ENCODE measurements at places on chromosomes 1 and 21. TPM values are rescaled to one million over a fixed set of nuclear protein-coding genes. Genes with fewer than 3 reads are reported as not detected.

Gene FALEC
- not detected for total RNA-seq

Gene OR2M3
- not detected for total RNA-seq

Gene RNF207
- total RNA-seq = 47.1 TPM

Gene CADM3
- 0.88 TPM for total RNA-seq

Gene ATAD3C
- total RNA-seq = 5.8 TPM

Gene CAPN8
- 1.6 TPM for total RNA-seq

Gene EEIG2
- total RNA-seq = 23.4 TPM

Gene PSMB4
- total RNA-seq = 176 TPM

Gene DCDC2B
- total RNA-seq = not detected

Gene FNDC10
- total RNA-seq = 1.3 TPM

Gene ACAP3
- total RNA-seq = 33.9 TPM

Gene LMX1A
- 0.12 TPM for total RNA-seq

Gene KRTAP19-3
- total RNA-seq = not detected

Gene MYOCOS
- 0.53 TPM for total RNA-seq

Gene OPRD1
- 0.23 TPM for total RNA-seq

Gene RIPPLY3
- 0.99 TPM for total RNA-seq

Gene DNASE2B
- not detected for total RNA-seq

Gene MTF1
- 5.7 TPM for total RNA-seq

Gene LRRC8B
- total RNA-seq = 8.3 TPM

Gene S100A12
- 32.5 TPM for total RNA-seq

Gene PDC
- not detected for total RNA-seq

Gene RPS6KC1
- 32.4 TPM for total RNA-seq

Gene PGM1
- total RNA-seq = 67.6 TPM

Gene OR2T11
- total RNA-seq = 0.06 TPM

Gene COA6
- 24.0 TPM for total RNA-seq

Gene SLC5A9
- total RNA-seq = 7.7 TPM

Gene KCNH1
- 0.47 TPM for total RNA-seq

Gene TRPM2
- total RNA-seq = 3.2 TPM

Gene LCE1E
- total RNA-seq = not detected

Gene KCNK2
- 1.9 TPM for total RNA-seq

Gene SHISA4
- total RNA-seq = 28.4 TPM

Gene NUDT4B
- 9.4 TPM for total RNA-seq

Gene SPRR1B
- total RNA-seq = not detected

Gene SLC16A4
- 40.9 TPM for total RNA-seq

Gene BCAN
- total RNA-seq = 0.18 TPM

Gene RGS8
- total RNA-seq = not detected

Gene TMEM9
- total RNA-seq = 97.6 TPM

Gene BACE2
- 36.2 TPM for total RNA-seq

Gene PAQR6
- total RNA-seq = 1.9 TPM

Gene SELL
- total RNA-seq = 11.6 TPM

Gene ARHGEF10L
- 61.2 TPM for total RNA-seq

Gene TIAM1
- total RNA-seq = 15.1 TPM

Gene BRINP3
- total RNA-seq = 4.3 TPM

Gene PANK4
- 35.6 TPM for total RNA-seq

Gene SRGAP2C
- total RNA-seq = 20.4 TPM

Gene TENT5C
- total RNA-seq = 35.0 TPM

Gene CLIC4
- total RNA-seq = 138 TPM

Gene C1QTNF12
- 5.3 TPM for total RNA-seq

Gene IFNAR1
- 29.8 TPM for total RNA-seq

Gene C1orf216
- total RNA-seq = 5.8 TPM

Gene C2CD4D
- 0.12 TPM for total RNA-seq

Gene ATXN7L2
- 6.0 TPM for total RNA-seq

Gene CRYAA
- total RNA-seq = not detected

Gene LCE2C
- not detected for total RNA-seq

Gene IGSF9
- total RNA-seq = 5.8 TPM

Gene WLS
- 102 TPM for total RNA-seq

Gene CORT
- 1.1 TPM for total RNA-seq

Gene NPPB
- total RNA-seq = not detected

Gene VASH2
- 21.6 TPM for total RNA-seq

Data from metanephros (tissue), 2 donors.